ENCODE measurements at places on chromosomes 6 and 20.
A peak's percentile ranks its signal among the peaks of the same experiment; 100 is the strongest.

DNA sequence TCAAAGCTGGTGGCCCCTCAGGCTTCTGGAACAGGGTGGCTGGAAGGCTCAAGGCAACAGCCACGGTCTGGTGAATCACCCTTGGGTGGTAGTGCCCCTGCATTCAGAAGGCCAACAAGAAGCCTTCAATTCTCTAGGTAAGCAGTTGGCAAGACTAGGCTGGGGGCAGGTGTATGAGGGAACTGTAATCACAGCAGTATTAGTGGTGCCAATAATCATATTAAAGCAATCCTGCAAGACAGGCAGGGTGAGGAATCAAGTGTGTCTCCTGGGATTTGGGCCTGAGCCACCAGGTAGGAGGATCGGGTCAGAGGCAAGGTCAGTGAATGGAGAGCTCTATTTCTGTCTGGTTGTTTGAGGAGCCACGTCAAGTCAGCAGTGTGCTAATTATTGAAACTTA lies 24.9 kb upstream of the SCUBE3 start:
- DNase-seq: no peak

GRCh38 chr20:46970937-46971630 lies 76.4 kb downstream of the EYA2 start:
- DNase-seq: no peak

GRCh38 chr6:136404627-136405419 lies 115.2 kb upstream of the BCLAF1 start:
- DNase-seq: no peak

GRCh38 chr20:35243317-35243716 lies 16.8 kb downstream of the MMP24 start:
- no peak for DNase-seq

DNA sequence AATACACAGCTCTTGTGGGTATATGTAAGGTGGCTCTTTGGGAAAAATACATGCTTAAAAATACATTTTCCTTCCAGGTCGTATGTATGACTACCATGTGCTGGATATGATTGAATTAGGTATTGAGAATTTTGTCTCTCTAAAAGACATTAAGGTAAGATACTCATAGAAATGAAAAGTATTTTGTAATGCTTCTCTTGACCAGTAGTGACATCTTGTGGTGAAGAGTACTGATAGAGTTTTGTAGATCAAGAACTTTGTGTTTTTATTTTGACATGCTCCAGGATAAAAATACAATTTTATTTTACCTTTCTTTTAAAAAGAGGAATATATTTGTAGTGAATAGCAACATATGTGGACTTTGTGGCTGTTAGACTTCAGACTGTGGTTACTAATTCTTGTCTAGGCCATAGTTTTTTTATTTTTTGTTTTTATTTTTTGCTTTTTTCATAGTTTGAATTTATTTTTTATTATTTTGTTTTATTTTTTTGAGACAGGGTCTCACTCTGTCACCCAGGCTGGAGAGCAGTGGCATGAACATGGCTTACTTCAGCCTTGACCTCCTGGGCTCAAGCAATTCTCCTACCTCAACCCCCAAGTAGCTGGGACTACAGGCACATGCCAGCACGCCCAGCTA lies 17.9 kb downstream of the RPF2 start:
- no peak for DNase-seq

DNA sequence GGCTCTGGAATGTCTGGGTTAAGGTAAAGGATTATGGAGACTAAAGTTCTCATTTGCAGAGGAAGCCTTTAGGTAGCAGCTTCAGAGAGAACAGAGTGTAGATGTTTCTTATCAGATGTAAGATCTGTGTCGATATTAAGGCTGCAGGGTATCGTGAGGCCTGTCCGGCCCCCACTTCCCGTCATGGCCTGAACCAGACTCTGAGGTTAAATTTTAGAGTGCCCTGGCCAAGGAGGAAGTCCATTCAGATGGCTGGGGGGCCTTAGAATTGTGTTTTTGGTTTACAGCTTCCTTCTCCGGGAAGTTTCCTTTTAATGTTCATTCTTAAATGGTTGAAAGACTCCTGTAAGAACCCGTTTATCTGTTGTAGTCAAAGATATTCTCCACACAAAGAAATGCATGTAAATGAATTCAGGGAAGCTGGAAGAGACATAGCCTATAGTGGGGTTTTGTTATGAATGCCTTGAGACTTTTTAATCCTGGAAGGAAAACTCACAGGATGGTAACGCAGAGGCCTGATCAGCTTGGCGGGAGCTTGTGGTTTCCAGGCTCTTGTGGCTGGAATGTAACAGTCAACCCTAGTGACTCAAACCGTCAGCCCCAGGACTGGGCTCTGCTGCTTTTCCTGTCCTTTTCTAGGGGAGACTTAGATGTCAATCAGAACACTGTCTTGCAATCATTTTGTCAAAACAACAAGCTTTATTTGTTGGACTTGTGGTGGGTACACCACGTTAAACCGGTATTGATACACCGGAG lies 34.7 kb downstream of the KIF25 start:
- DNase-seq: no peak

- no peak for DNase-seq
Measured at GRCh38 chr6:156685823-156686222, 91.4 kb upstream of the ARID1B start.

- DNase-seq: no peak
Measured at GRCh38 chr6:73515204-73515655, 5.6 kb downstream of the EEF1A1 start.

GRCh38 chr6:16228709-16229665 lies 9.4 kb upstream of the GMPR start:
- DNase-seq: no peak

DNA sequence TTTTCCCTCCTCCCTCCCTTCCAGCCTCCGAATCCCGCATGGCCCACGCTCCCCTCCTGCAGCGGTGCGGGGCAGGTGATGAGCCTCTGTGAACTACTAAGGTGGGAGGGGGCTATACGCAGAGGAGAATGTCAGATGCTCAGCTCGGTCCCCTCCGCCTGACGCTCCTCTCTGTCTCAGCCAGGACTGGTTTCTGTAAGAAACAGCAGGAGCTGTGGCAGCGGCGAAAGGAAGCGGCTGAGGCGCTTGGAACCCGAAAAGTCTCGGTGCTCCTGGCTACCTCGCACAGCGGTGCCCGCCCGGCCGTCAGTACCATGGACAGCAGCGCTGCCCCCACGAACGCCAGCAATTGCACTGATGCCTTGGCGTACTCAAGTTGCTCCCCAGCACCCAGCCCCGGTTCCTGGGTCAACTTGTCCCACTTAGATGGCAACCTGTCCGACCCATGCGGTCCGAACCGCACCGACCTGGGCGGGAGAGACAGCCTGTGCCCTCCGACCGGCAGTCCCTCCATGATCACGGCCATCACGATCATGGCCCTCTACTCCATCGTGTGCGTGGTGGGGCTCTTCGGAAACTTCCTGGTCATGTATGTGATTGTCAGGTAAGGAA lies at the start of gene OPRM1:
OPRM1 (plus strand) TSS at position 10 of the 612 bp plus-strand sequence; CDS start at position 315, 305 bp downstream.
- DNase-seq: peak; percentile 57

GRCh38 chr20:61745397-61746146 lies 320.1 kb downstream of the TAF4 start:
- DNase-seq: no peak

DNA sequence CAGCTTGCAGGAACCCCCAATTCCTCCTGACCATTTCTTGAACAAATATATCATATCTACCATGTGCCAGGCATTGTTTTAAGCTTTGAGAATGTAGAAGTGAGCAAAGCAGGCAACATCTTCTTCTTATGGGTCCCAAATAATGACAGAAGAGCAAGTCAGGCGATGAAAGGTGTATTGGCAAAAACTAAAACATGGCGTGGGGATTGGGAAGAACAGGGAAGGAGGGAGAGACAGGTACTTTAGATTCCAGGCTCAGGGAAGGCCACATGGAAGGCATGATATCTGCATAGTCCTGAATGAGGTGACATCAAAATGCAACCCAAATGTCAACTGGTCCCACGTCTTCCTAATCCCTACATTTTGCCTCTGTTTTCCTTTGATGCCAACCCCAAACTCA lies 187.1 kb downstream of the ZNF217 start:
- no peak for DNase-seq
